Activated naive CD4-positive, alpha-beta T cell treated with anti-CD3 and anti-CD28 coated beads, Interleukin-2, amount 10 ng/mL, durations not matched to agents 5 hours and 36 hours (primary cell): ENCODE measurements at places on chromosomes 5 and 9. TPM values are rescaled to one million over a fixed set of nuclear protein-coding genes. Genes with fewer than 3 reads are reported as not detected.

Gene ZSWIM6
- total RNA-seq, result 5.8 TPM

Gene MTAP
- 56.1 TPM for total RNA-seq

Gene ANKRD34B
- total RNA-seq, result not detected

Gene RORB
- total RNA-seq, result not detected

Gene PRSS3
- total RNA-seq, result not detected

Gene TJP2
- 20.7 TPM for total RNA-seq

Gene HRCT1
- total RNA-seq, result not detected

Gene PDLIM7
- 26.6 TPM for total RNA-seq

Gene ARL14EPL
- not detected for total RNA-seq

Gene SPINK4
- total RNA-seq, result not detected

Gene CD14
- 0.77 TPM for total RNA-seq

Gene CLINT1
- total RNA-seq, result 67.2 TPM

Gene WDR38
- not detected for total RNA-seq

Gene PDE6A
- total RNA-seq, result not detected

Gene MEF2C
- 0.41 TPM for total RNA-seq

Gene CDH6
- total RNA-seq, result not detected

Gene SH3GL2
- total RNA-seq, result not detected

Gene PHYHD1
- 1.4 TPM for total RNA-seq

Gene PTGDS
- total RNA-seq, result 17.8 TPM

Gene TMC1
- total RNA-seq, result not detected

Gene BHMT2
- not detected for total RNA-seq

Gene SLC36A2
- total RNA-seq, result not detected

Gene FST
- total RNA-seq, result 0.31 TPM

Gene OCLN
- 2.2 TPM for total RNA-seq

Gene FGF1
- total RNA-seq, result not detected

Gene SLC6A3
- not detected for total RNA-seq

Gene CTSV
- total RNA-seq, result 1.0 TPM

Gene BHMT
- not detected for total RNA-seq

Gene SOHLH1
- total RNA-seq, result not detected

Gene PRRX2
- not detected for total RNA-seq

Gene ARID3C
- not detected for total RNA-seq

Gene TEX53
- not detected for total RNA-seq

Gene ACER2
- total RNA-seq, result 2.6 TPM

Gene CTXN3
- total RNA-seq, result not detected

Gene MUSK
- not detected for total RNA-seq

Gene SEMA5A
- total RNA-seq, result 0.08 TPM

Gene SLC22A4
- total RNA-seq, result not detected

Gene OLFML2A
- not detected for total RNA-seq

Gene SPACA9
- total RNA-seq, result 1.3 TPM

Gene AQP3
- 262 TPM for total RNA-seq

Gene SOX30
- total RNA-seq, result not detected

Gene C9orf78
- 73.6 TPM for total RNA-seq

Gene CER1
- not detected for total RNA-seq

Gene LURAP1L
- total RNA-seq, result not detected

Gene CDH12
- total RNA-seq, result not detected

Gene PRLR
- not detected for total RNA-seq

Gene TOR4A
- total RNA-seq, result 8.6 TPM

Gene PDGFRB
- total RNA-seq, result 4.5 TPM
